ENCODE measurements at places on chromosomes 1 and 21.

DNA sequence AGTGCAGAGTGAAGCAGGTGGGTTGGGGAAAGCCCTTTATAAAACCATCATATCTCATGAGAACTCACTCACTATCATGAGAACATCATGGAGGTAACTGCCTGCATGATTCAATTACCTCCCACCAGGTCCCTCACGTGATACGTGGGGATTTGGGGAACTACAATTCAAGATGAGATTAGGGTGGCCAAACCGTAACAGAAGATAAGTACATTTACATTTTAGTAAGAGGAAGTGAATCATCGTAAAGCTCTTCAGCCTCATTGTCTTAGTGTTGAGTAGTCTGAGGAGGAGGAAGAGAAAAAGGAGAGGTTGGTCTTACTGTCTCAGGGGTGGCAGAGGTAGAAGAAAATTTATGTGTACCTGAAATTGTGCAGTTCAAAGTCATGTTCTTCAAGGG, 1053.4 kb upstream of the ADGRL4 start:
- DNase-seq = no peak

DNA sequence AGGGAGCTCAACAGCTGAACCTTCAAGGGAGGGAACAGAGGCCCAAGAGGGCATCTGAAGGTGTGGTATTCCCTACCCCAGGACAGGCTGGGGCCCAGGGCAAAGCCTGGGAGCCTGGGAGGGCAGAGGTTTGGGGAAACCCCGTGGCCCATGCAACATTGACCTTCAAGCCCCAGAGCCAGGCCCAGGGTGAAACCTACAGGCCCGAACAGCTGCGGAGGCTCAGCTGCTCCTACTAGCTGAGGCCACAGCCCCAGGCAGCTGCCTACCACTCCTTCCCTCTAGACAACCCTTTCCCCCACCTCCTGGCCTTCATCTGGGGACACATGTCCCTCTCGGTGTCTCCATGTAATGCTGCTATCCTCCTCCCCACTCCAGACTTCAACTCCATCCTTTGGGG, 3.2 kb downstream of the LAD1 start:
- DNase-seq = no peak

- DNase-seq = no peak
Measured at GRCh38 chr1:239982762-239983161, 108.9 kb upstream of the FMN2 start.

DNA sequence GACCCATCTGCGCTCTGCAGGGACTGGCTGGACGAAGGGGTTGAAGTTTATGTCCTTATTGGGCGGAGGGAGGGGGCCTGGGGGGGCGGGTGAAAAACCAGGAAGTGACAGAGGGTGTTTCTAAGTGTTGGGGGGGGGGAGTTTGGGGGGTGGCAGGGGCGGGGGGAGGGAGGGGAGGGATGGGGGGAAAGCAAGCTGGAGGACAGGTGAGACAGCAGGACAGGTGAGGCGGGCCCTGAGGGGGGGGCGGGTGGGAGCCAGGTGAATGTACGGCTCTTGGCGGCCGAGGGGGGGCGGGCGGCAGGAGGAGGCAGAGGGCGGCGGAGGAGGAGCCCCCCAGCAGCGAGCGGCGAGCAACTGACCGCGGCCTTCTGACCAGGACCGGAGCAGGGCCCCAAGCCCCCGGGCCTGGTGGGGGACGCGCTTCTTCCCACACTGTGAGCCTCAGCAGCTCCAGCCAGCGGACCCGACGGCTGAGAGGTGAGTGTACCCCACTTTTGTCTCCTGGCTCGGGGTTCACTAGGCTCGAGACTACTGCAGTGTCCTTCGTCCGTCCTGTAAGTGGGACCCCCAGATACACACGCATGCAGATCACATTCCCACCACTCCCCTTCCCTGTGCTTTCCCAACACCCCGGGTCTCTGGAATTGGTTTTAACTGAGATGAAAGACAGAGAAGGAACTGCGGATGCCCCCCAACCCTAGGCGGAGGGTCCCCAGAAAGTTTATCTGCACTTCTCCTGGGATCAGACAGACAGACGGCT, at the start of gene ZBTB7B:
TSS of gene ZBTB7B (plus strand) at position 339 of the 763 bp plus-strand sequence. CDS start 11,859 bp downstream, outside the sequence.
- DNase-seq = no peak

- no peak for DNase-seq
Measured at GRCh38 chr1:114756949-114757454, 782 bp downstream of the CSDE1 start.

GRCh38 chr1:153685544-153686340, 7.3 kb downstream of the NPR1 start:
- no peak for DNase-seq

- no peak for DNase-seq
Measured at GRCh38 chr21:42437786-42438185, 34.1 kb downstream of the UBASH3A start.

- no peak for DNase-seq
Measured at GRCh38 chr21:32753818-32754585, 17.6 kb downstream of the PAXBP1 start.

DNA sequence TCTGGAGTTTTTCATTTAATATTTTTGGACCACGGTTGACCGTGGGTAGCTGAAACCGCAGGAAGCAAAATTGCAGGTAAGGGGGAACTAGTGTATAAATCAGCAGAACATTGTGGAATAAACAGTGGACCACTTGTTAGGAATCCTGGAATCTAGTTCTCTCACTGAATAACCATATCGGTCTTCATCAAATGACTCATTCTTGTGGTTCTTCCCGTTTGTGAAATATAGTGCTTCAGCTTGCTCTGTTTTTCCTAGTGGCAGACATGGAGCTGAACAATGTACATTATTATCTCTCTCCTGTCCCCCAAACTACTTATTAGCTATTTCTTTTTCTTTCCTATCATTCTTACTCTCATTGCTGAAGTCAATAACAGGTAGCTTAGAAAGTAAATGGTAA, 61.9 kb downstream of the HSPA13 start:
- no peak for DNase-seq

GRCh38 chr1:38929476-38929875, 12.2 kb downstream of the RHBDL2 start:
- DNase-seq = no peak

GRCh38 chr1:21217812-21218596, 41.3 kb upstream of the EIF4G3 start:
- peak; percentile 27 for DNase-seq

- peak; percentile 36 for DNase-seq
Measured at GRCh38 chr1:1280782-1281481, 696 bp downstream of the SCNN1D start.

DNA sequence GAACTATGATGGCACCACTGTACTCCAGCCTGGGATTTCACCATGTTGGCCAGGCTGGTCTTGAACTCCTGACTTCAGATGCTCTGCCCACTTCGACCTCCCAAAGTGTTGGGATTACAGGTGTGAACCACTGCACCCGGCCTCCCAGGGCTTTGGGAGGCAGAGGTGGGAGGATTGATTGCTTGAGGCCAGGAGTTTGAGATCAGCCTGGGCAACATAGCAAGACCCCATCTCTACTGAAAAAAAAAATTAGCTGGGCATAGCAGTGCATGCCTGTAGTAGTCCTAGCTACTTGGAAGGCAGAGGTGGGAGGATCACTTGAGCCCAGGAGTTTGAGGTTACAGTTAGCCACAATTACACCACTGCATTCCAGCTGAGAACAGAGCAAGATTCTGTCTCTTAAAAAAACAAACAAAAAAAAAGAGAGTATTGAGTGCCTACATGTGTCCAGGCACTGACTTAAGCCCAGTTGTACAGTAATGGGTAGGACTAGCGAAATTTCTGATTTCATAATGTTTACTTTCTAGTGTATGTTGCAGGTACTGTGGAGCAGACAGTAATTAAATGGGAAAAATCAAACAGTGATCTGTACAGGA, 4.2 kb downstream of the MANEAL start:
- no peak for DNase-seq

- no peak for DNase-seq
Measured at GRCh38 chr21:31471865-31472264, 127.8 kb upstream of the TIAM1 start.

DNA sequence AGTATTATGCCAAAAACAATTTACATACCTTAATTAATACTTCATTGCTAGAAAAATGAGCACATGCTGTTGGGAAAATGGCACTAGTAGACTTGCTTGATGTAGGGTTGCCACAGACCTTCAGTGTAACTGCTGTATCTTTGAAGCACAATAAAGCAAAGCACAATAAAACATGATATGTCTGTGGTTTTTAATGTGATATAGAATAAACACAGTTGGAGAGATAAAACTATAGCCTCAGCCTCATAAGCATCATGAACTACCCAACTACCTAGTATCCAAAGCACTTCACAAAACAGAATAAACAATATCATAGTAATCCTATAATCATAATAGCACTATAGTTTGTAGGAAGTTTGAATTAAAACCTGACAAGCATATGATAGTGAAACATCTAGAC, 143.5 kb downstream of the SYT14 start:
- DNase-seq = no peak

GRCh38 chr1:8077602-8078001, 51.5 kb upstream of the ERRFI1 start:
- no peak for DNase-seq

DNA sequence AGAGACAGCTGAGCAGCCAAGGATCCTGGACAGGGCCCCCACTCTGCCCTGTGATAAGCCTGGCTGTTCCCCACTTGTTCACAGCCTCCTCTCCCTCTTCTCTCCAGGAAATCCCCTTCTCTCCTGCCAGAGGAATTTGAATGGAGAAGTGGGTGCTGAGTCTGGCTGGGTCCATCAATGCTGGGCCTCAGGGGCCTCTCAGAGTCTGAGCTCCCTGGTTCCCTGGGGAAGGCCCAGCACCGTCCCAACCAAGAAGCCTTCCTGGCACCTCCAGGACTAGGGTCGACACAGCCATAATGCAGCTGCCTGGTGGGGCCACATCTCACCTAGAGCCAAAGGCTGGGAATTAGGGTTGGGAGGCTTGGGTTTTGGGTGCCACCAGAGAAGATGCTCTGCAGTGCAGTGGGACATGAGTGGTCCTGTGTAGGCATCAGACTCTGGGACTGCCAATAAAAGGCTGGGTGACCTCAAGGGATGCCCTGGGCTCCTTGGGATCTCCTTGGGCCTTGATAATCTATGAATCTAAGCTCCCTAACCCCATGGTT, 2.5 kb downstream of the MYBPH start:
- DNase-seq = no peak

- no peak for DNase-seq
Measured at GRCh38 chr21:41613533-41613909, 105.6 kb upstream of the TMPRSS2 start.

- no peak for DNase-seq
Measured at GRCh38 chr1:185046668-185047067, 1.3 kb downstream of the RNF2 start.

- no peak for DNase-seq
Measured at GRCh38 chr1:59302871-59303270, 6.0 kb downstream of the FGGY start.

- DNase-seq = no peak
Measured at GRCh38 chr1:211347077-211347844, 20.6 kb downstream of the TRAF5 start.

DNA sequence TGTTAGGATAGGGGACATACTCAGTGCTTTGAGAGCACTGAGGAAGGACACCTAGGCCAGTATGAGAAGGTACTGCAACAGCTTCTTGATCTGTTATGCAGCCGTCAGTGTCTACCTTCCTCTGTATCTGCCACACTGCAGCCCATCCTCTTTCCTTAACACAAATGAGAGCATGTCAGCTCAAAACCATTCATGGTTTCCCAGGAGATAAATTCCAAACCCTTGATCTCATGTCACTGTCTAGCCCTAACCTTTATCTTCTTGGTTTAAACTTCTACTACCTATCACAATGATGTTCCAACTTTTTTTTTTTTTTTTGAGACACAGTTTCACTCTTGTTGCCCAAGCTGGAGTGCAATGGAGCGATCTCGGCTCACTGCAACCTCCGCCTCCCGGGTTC, 1.4 kb downstream of the ZMYND12 start:
- DNase-seq = no peak

DNA sequence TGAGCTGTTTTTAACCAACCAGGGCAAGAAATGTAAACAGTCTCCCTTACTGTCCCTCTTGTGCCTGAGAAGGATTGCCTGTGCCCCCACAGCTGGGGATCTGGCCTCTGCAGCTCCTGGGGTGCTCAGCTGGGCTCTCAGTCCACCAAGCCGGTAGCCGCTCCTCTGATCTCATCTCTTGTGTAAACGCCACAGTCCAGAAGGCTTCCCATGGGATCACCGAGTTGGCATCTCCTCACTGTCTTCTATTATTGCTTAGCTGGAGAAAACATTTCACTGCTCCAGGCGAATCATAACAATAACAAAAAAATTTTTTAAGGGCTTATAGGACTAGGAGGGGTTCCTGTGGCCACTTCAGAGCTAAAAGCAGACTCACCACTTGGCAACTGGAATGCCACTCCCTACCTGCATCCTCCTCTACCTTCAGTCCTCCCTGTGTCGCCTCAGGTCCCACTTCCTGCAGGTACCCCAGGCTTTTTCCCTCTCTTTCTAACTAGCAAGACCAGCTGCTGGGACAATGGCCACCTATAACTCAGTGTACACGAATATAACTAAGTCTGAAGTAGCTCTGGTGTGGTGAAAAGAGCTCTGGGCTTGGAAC, 75.8 kb downstream of the ATP1A1 start:
- no peak for DNase-seq

GRCh38 chr1:17741052-17741451, 14.1 kb upstream of the ACTL8 start:
- DNase-seq = no peak

DNA sequence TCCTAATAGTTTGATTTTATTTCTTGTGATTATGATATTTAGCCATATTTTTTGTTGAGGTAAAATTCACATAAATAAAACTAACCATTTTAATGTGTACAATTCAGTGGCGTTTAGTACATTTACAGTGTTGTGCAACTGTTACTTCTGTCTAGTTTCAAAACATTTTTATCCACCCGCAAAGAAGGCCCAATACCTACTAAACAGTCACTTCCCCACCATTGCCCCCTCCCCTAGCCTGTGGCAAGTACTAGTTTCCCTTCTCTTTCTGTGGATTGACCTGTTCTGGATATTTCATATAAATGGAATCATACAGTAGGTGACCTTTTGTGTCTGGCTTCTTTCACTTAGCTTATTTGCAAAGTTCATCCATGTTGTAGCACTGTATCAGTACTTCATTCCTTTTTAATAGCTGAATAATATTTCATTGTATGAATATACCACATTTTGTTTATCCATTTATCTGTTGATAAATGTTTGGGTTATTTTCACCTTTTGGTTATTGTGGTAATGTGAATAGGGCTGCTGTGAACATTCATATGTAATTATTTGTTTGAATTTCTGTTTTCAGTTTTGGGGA, 4.1 kb downstream of the FLVCR1 start:
- no peak for DNase-seq

DNA sequence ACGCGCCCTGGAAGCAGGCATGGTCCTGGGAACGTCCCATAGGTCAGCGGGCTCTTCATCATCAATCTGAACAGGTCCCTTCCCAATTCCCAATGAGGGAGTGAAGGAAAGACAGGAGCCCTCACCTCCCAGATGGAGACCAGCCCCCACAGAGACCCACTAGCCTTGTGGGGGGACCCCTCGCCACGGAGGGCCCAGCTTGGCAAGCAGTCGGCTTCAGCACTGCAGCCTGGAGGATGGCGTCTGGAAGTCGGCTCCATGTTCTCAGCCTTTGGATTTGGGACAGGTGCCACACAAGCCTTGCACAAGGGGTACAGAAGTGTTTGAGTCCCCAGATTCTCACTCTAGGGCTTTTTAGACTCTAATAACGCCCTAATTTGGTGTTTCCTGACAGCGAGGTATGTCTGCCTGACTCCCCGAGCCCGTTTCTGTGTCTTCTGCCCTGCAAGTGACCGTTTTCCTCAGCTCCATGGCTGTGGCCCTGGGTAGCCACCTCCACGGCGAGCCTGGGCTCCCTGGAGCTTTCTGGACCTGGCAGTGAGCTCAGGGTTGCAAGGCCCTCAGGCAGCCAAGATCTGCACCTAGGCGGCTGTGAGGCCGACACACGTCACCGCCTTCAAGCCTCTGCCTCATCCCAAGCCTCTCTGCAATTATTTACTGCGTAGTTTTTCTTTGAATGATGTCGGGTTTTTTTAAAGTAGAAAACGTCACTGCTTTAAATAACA, 25.0 kb upstream of the SUMO3 start:
- no peak for DNase-seq
